Suprapubic skin (tissue), 4 donors: ENCODE measurements at places on chromosomes 5 and 9. TPM values are rescaled to one million over a fixed set of nuclear protein-coding genes. Genes with fewer than 3 reads are reported as not detected.

Gene ARRDC3
- total RNA-seq: 50.4 TPM

Gene RPP25L
- 26.8 TPM for total RNA-seq

- DNase-seq: no peak
- H3K36me3 ChIP-seq: no peaks in the 10 kb centered on the region
- H3K4me3 ChIP-seq: no peak overlapping the region
These were observed 40.8 kb downstream of the CSF2 start for GRCh38 chr5:132114150-132115121.

DNA sequence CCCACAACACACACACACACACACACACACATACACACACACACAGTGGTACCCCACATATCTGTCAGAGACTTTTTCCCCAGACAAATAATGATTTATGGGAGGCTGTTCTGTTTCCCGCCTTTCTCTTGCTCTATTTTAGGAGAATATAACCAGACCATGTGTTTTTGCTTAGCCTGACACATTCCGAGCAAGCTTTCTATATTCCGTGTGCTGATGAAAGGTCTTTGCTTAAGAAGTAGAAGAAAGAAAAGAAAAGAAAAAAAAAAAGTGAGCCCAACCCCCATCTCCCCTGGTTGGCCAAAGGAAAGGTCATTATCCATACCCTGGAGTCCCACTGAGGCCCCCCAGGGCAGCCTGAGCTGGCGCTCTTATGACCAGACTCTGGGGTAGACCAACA lies 338.6 kb downstream of the SLIT3 start:
- no peaks in the 10 kb centered on the region for H3K36me3 ChIP-seq
- no peak overlapping the region for H3K4me3 ChIP-seq
- no peak for DNase-seq
- H3K4me1 ChIP-seq: no peaks in the 10 kb centered on the region

DNA sequence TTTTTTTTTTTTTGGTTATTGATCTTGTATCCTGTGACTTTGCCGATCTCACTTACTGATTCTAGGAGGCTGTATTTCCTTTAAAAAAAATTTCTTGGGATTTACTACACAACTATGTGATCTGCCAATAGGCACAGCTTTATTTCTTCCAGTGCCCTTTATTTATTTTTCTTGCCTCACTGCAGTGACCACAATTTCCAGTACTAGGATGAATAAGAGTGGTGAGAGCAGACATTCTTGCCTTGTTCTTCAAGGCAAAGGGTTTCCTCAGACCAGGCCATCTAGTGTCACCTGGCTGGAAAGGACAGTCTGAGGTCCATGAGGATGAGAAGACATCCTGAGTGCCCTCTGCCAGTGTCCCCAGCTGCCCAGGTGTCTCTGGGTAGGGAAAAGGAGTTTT lies 265.4 kb downstream of the SPOCK1 start:
- H3K4me1 ChIP-seq: no peaks in the 10 kb centered on the region
- no peaks in the 10 kb centered on the region for H3K36me3 ChIP-seq
- H3K4me3 ChIP-seq: no peak overlapping the region
- DNase-seq: no peak

- no peaks in the 10 kb centered on the region for H3K27me3 ChIP-seq
- DNase-seq: no peak
- H3K27ac ChIP-seq: no peak overlapping the region
- H3K4me1 ChIP-seq: no peaks in the 10 kb centered on the region
- H3K4me3 ChIP-seq: no peak overlapping the region
These were observed 127.4 kb upstream of the ATP10B start for GRCh38 chr5:160979385-160979784.

DNA sequence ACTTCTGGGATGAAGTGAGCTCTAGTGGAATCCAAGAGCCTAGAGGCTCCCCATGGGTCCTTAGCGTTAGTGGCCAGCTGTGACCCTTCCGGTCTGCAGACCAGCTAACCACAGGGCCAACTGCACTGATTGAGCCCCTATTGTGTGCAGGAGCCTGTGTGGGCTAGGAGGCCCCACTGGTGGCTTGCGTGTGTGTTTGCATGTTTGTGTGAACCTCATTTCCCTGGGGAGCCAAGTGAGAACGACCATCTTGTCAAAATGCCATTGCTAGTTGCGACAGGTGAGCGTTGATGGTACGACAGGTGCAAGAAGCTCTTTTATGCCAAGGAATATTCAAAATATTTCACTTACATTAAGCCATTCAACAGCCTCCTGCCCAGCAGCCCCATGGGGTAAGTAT lies 44.1 kb upstream of the ANKRD33B start:
- no peak for DNase-seq
- H3K27ac ChIP-seq: no peak overlapping the region
- no peaks in the 10 kb centered on the region for H3K27me3 ChIP-seq
- H3K4me3 ChIP-seq: no peak overlapping the region
- H3K36me3 ChIP-seq: no peaks in the 10 kb centered on the region
- H3K4me1 ChIP-seq: no peaks in the 10 kb centered on the region

DNA sequence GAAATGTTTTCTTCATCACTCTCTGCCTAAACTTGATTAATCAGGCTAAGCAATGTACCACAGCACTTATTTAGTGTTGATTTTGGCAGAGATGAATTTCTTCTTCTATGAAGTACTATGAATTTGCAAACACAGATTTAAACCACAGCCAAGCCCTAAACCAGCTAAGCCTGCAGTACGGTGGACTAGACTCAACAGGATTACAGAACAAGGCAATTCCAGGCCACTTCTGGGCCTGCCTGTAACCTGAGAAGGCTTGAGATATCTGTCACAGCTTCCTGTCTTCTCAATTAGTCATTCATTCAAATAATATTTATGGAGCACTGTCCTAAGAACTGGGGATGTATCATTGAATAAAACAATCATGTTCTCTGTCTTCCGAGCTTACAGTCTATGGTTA lies 32.4 kb upstream of the CAST start:
- peak overlapping the region; percentile 72 for H3K27ac ChIP-seq
- no peak for DNase-seq
- H3K4me1 ChIP-seq: peaks cover 37% of the 10 kb centered on the region
- no peaks in the 10 kb centered on the region for H3K36me3 ChIP-seq

- H3K36me3 ChIP-seq: no peaks in the 10 kb centered on the region
- H3K4me3 ChIP-seq: no peak overlapping the region
- no peaks in the 10 kb centered on the region for H3K27me3 ChIP-seq
- H3K27ac ChIP-seq: no peak overlapping the region
These were observed 196.9 kb downstream of the TSSK1B start for GRCh38 chr5:113237893-113238292.

DNA sequence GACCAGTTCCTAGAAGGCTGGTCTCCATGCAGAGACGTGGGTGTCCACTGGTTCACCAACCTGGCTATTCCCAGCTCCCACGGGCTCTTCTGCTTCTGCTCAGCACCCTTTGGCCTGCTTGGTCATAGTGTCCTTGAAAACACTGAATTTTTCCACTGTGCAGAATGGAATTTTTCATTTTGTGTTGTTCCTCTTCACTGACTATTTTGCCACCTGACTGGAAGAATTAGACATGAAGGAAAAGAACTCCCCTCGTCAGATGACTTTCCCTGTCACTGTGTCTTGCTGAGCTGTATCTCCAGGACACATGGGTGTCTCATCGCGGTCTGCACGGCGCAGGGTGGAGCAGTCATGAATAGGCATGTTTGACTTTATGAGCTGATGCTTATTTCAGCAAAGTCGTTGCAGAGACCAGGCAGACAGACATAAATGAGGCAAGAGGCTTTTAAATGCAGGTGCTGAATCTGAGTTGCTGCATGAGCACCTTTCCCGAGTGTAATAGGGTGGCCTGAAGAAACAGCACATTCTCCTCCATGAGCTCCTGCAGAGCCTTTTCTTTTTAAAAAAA lies 50.2 kb upstream of the SEMA4D start:
- no peaks in the 10 kb centered on the region for H3K27me3 ChIP-seq
- H3K4me3 ChIP-seq: no peak overlapping the region
- no peak overlapping the region for H3K27ac ChIP-seq
- peaks cover 19% of the 10 kb centered on the region for H3K4me1 ChIP-seq
- no peaks in the 10 kb centered on the region for H3K36me3 ChIP-seq

DNA sequence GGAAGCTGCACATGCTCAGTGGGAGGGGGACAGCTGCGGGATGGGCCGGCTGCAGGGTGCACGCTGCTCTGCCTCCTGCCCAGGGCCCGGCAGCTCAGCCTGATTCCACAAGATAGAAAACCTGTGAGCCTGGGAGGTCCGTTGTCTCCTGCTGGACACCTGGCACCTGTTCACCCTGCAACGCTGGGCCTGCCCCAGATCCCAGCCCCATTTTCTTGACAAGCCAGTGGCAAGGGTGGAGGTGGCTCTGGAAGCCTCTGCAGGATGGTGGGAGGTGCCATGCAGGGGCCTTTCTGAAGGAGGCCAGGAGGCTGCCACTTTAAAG lies 68.1 kb upstream of the RNF130 start:
- no peak overlapping the region for H3K27ac ChIP-seq
- H3K27me3 ChIP-seq: peaks cover 48% of the 10 kb centered on the region
- H3K4me3 ChIP-seq: no peak overlapping the region
- H3K4me1 ChIP-seq: no peaks in the 10 kb centered on the region
- no peaks in the 10 kb centered on the region for H3K36me3 ChIP-seq
- DNase-seq: peak; percentile 48

DNA sequence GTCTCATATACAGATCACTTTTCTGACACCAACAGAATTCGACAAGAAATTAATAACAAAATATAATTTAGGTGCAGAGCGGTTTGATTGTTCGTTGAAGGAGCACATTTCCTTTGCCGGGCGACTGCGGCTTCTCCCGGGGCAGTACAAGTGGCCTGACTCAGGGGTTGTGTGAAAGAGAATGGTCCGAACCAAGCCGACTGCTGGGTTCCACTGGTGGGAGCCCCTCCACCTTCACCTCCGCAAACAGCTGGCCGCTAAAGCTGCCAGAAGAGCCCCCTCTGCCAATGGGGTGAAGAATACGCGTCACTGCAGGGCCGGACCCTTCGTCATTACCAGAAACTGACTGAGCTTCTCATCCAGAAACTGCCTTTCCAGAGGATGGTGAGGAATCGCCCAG lies 156.0 kb upstream of the IFNE start:
- no peaks in the 10 kb centered on the region for H3K36me3 ChIP-seq
- H3K27ac ChIP-seq: no peak overlapping the region
- H3K4me1 ChIP-seq: no peaks in the 10 kb centered on the region
- H3K27me3 ChIP-seq: no peaks in the 10 kb centered on the region
- H3K4me3 ChIP-seq: no peak overlapping the region
